ENCODE measurements at places on chromosomes 1 and 21.

DNA sequence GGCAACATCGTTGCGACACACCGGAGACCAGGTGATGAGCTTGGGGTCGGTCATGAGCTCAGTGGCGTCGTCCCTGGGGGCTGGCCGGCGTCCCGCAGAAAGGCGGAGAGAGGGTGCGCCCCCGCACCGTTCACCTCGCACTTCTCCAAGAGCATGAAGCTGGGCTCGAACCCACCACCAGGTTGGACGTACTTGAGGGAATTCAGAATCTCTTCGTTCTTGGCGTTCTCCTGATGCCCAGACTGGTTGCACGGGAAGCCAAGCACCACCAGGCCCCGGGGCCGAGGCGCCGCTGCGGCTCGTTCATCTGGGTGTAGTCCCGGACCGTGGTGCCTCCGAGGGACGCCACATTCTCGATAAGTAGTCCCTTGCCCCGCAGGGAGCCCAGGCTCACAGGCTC lies 176.6 kb upstream of the ADAMTS5 start:
- no peak for DNase-seq

- DNase-seq = no peak
Observed at GRCh38 chr1:155499953-155500639, 62.5 kb downstream of the ASH1L start.

- no peak for DNase-seq
Observed at GRCh38 chr21:36127977-36128376, 6.9 kb upstream of the CBR3 start.

GRCh38 chr1:221740993-221741702 lies 741 bp downstream of the DUSP10 start:
- no peak for DNase-seq

DNA sequence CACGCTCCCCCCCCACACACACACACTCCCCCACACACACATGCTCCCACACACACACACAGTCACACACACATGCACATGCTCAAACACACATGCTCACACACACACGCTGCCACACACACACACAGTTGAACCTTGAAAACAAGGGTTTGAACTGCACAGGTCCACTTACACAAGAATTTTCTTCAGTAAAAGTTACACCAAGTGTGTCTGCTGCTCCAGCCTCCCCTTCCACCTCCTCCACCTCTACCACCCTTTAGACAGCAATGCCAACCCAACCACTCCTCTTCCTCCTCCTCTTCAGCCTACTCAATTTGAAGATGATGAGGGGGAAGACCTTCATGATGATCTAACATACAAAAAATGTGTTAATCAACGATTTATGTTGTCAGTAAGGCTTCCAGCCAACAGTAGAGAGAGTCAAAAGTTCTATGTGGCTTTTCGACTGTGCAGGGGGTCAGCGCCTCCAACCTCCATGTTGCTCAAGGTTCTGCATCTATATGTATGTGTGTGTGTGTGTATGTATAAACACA lies 26.8 kb downstream of the HSF2BP start:
- no peak for DNase-seq

DNA sequence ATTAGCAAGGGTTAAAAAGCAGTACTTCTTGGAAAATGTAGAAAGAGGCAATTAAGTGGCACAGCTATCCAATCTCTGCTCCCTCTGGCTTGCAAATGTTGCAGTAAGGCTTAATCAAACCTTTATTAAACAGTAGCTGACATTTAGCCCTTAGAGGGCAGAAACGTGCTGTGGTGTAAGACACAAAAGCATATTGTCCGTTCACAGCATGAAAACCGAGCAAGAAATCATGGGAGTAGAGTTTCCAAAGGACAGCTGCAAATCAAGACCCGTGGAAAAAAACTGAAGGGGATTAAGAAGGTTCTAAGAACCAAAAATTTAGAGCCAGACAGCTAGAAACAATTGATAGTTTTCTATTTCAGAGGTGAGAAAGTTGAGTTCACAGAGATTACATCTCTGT lies 13.1 kb downstream of the ZP4 start:
- no peak for DNase-seq

- DNase-seq = no peak
Observed at GRCh38 chr1:23838401-23838866, 13.2 kb upstream of the HMGCL start.

DNA sequence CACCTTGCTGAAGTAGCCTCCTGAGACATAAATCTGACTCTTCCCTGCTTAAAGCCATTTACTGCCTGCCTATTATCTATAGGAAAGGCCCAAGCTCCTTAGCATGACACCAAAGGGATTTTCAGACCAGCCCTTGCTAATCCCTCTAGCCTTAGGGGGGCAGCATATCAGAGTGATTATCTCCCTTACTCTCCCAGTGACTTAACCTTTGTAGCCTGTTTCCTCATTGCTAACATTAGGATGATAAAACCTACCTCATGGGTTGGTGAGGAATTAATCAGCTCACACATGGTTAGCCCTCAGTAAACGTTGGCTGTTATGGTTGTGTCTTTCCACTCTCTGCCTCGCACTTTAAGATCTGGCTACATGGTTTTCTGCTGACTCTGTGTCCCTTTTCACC lies 70.1 kb downstream of the ROR1 start:
- DNase-seq = no peak

DNA sequence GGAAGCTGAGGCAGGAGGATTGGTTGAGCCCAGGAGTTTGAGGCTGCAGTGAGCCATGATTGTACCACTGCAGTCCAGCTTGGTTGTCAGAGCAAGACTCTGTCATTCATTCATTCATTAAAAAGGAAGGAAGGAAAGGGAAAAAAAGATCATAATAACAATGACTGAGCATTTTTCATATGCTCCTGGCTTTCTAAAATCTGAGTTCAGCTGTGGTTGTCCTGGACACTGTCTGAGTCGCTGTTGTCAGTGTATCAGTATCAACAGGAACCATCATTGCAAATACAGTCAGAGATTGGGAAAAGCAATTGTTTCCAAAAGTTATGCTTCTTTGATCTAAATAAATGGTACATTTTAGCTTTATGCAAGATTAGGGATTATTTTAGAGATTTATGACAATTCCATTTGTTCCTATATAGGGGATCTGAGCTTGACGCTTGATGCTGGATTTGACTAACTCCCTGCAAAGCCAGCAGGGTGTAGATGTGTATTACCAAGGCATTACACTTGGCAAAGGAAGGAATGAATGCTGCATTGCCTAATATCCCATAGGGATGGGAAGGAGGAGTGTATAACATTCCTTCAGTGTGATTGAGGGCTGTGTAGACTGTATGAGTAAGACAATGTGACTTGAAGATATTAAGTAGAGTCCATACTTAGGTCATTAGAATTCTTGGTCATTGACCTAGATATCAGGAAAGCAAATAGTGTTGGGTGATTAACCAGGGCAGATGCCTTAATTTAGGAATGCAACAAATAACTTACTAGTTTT lies 100.2 kb downstream of the DISP1 start:
- DNase-seq = no peak

- no peak for DNase-seq
Observed at GRCh38 chr1:112625696-112626095, 6.1 kb downstream of the CAPZA1 start.

DNA sequence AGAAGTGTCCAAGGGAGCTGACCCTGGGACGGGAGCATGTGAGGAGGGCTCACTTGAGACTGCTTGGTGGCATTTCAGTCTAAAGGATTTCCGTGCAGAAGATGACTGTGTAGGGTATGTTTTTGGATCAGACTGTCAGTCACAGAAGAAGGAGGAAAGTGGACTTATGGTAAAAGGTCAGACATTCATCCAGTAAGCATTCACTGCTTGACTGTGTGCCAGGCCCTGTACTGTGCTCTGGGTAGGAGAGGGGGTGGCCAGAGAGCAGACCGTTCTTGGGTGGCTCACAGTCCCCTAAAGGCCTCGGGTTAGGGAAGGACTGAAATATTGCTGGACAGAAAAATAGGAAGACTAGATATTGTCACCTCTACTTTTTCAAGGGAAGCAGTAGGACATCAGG lies 2.1 kb upstream of the SERINC2 start:
- no peak for DNase-seq

- DNase-seq = no peak
Observed at GRCh38 chr1:78549891-78550290, 59.1 kb downstream of the PTGFR start.

DNA sequence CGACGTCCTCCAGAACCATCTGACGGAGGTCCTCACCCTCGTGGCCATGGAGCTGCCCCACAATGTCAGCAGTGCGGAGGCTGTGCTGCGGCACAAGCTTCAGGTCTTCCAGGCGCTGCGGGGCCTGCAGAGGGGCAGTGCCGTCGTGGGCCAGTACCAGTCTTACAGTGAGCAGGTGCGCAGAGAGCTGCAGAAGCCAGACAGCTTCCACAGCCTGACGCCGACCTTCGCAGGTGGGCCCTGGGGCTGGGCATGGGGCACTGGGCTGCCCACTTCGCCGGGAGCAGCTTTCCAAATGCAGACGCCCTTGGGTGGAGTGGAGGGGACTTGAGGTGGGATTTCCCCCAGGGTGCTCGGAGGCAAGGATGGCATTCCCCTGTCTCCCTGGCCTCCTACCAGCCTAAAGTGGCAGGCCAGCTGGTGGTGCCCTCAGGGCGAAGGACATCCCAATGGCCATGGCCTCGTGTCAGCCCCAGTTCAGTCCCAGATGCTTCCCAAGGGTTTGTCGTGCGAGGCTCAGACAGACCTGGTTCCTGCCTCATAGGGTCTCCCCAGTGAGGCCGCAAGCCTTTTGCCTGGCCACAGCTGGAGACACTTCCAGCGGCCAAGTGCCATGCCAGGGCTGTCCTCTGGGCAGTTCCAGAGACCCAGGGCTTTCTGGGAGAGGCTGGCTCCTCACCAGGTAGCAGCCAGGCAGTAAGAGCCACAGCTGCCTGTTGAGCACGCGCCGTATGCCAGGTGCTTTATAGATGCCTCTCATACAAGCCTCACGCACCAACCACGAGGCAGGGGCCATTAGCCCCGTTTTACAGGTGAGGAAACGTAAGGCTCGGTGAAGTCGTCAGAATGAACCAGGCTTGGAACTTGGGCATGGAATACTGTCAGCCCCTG lies 27.8 kb downstream of the H6PD start:
- no peak for DNase-seq

GRCh38 chr1:191609305-191609704 lies 549.0 kb upstream of the RGS18 start:
- DNase-seq = no peak

GRCh38 chr1:88659552-88659951 lies 24.5 kb upstream of the PKN2 start:
- no peak for DNase-seq

DNA sequence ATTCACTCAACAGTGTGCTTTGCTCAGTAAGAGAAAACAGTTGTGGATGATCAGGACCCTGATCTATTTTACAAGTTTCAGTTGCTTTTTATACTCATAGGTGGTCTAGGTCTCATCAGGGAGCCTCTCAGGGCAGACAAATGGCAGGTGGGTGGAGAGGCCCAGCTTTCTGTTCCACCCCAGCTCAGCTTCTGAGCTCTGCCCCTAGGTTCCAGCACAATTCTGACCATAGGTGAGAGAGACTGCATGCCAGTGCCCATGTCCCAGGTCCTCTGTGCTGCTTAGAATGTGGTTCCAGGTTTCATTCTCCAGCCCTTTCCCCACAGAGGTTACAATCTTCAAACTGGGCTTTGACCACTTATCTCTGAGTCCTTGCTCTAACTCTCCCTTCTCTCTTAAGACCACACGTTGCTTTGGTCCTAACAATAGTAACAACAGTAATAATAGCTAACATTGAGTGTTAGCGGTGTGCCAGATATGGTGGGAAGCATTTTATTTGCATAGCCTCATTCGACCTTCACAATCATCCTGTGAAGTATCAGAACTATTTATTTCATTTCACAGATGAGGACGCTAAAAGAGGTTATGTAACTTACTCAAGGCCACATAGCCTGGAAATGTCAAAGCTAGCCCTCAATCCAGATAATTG lies 19.6 kb upstream of the DUSP10 start:
- no peak for DNase-seq

GRCh38 chr1:41351262-41352151 lies 9.7 kb upstream of the FOXO6 start:
- no peak for DNase-seq

DNA sequence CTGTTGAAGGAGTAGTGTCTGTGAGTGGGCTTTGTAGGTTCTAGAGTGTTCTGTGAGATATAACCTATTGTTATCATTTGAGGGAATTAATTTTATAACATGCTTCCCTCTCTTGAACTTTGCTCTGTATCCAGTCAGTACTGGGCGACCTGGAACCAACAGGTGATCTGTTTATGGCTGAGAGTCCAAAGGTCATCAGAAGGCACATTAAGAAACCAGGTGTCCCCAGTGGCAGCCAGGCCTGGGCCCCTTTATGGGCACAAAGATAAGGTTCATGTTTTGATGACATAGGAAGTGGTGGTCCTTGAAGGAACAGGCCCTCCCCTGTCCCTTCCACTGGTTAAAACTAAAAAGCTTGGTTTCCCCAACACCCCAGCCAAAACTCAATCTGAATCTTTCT lies 61.1 kb downstream of the FHAD1 start:
- no peak for DNase-seq

- no peak for DNase-seq
Observed at GRCh38 chr1:234331507-234331906, 41.7 kb upstream of the COA6 start.

DNA sequence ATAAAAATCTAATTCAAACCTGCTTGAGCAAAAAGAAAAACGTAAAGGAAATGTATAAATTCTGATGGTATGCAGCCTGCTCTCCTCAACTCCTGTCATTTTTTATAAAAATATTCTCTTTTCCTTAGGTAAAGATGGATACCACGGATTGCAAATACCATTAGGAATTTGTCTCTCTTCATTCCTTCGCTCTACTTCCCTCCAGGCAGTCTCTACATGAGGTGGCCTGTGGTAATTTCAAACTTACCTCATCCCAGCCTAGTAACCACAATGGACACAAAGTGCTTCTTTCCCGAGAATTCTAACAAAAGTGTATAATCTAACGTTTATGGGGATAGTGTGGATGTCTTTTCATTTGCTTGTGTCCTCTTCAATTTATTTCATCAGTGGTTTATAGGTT lies 239.5 kb upstream of the LRRC7 start:
- no peak for DNase-seq

DNA sequence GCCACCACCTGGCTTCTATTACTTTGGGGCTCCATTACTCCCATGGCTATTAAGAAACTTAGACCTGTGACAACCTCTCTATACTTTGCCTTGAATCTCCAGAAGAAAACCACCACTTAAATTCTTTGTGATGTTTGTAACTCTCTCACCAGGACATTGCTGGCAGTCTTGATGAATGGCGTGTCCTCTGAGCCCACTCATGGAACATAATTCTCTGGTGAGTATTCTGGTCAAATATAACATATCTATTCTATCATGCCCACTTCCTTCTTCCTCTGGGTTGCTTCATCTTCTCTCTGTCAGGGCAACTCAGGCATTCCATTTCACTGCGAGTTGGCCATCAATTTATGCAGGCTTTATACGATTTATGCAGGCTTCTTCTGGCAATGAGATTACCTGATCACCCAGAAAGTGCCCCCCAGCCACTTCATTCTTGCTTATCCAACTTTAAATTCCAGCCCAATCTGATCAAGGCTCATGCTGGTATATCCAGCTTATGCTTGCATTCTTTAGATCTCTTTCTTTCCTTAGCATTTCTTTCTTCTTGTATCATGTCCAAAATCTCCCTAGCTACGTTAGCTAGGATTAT lies 112.0 kb upstream of the CHRM3 start:
- DNase-seq = peak; percentile 24

GRCh38 chr1:119554183-119554582 lies 47.2 kb downstream of the HSD3B1 start:
- DNase-seq = no peak

GRCh38 chr1:162914601-162915000 lies 53.6 kb upstream of the CCDC190 start:
- no peak for DNase-seq

- no peak for DNase-seq
Observed at GRCh38 chr1:2927393-2928360, 93.6 kb upstream of the ACTRT2 start.
